ENCODE measurements at places on chromosomes 12 and 14. TPM values are rescaled to one million over a fixed set of nuclear protein-coding genes. Genes with fewer than 3 reads are reported as not detected.

The KERA gene
- total RNA-seq = not detected

- no peaks in the 10 kb centered on the region for H3K36me3 ChIP-seq
- no peak overlapping the region for H3K27ac ChIP-seq
- no peaks in the 10 kb centered on the region for H3K27me3 ChIP-seq
- no peak for DNase-seq
- H3K4me3 ChIP-seq = no peak overlapping the region
These were observed 83.7 kb downstream of the TMTC3 start for GRCh38 chr12:88225776-88226175.

GRCh38 chr12:52631676-52632459 is 13.5 kb upstream of the KRT73 start:
- DNase-seq = no peak
- H3K27me3 ChIP-seq = peaks cover 8% of the 10 kb centered on the region
- no peaks in the 10 kb centered on the region for H3K36me3 ChIP-seq
- H3K4me3 ChIP-seq = no peak overlapping the region
- H3K4me1 ChIP-seq = no peaks in the 10 kb centered on the region

GRCh38 chr14:98391061-98391460 is 880.9 kb downstream of the BCL11B start:
- no peaks in the 10 kb centered on the region for H3K4me1 ChIP-seq
- H3K27me3 ChIP-seq = no peaks in the 10 kb centered on the region
- no peak for DNase-seq
- H3K36me3 ChIP-seq = no peaks in the 10 kb centered on the region
- H3K4me3 ChIP-seq = no peak overlapping the region

GRCh38 chr14:46490238-46490685 is 161.3 kb downstream of the RPL10L start:
- H3K4me3 ChIP-seq = no peak overlapping the region
- no peaks in the 10 kb centered on the region for H3K27me3 ChIP-seq
- H3K4me1 ChIP-seq = no peaks in the 10 kb centered on the region
- H3K27ac ChIP-seq = no peak overlapping the region
- peak; percentile 55 for DNase-seq

DNA sequence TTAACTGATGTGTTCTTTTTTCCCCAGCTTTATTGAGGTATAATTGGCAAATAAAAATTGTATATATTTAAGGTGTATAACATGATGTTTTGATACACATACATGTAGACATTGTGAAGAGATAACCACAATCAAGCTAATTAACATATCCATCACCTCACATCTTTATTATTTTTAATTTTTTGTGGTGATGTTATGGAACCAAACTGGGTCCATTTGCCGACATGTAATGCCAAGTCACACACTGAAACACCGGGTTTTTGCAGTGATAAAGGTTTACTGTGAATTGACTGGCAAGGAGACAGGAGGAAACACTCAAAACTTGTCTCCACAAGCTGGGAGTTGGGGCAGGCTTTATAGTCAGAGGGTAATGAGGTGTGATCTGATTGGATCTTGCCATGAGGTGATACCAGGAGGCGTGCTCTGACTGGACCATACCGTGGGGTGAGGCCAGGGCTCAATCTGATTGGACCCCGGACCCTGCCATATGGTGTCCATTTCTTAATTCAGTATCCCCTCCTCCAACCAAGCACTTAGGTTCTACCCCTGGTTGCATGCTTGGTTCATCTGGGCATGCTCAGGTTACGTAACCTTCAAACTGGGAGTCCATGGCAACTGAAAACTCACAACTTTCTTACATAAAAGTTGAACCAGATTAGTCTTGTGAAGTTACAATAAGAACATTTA is 11.8 kb upstream of the WSCD2 start:
- no peaks in the 10 kb centered on the region for H3K27me3 ChIP-seq
- no peaks in the 10 kb centered on the region for H3K36me3 ChIP-seq
- H3K4me3 ChIP-seq = no peak overlapping the region
- H3K27ac ChIP-seq = no peak overlapping the region

DNA sequence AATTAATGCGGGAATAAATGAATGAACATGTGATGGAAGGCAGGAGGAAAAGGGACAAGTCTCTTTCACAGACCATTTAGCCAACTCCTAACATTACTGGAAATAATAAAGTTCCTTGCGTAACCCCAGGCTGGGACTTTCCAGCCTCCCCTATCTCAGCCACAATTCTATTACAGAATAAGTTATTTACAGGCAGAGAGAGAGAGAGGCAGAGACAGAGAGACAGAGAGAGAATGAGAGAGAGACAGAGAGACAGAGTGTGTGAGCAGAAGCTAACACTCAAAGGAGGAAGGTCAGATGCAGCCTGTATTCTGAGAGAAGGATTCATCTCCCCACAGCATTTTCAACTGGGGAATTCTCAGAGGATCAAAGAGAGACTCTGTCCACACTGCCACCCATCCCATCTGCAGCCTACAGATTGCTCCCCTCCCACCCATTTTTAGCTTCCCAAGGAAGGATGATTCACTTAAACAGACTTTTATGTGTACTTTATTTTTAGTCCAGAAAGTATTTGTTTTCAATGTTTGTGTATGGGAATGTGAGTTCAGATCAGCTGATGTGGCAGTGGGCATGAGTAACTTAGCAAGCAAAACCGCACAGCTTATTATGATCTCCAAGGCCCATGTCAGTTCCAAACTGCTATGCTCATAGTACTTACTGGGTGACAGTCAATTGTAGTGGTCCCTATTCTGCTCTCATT is 165.7 kb downstream of the CAND1 start:
- H3K27me3 ChIP-seq = no peaks in the 10 kb centered on the region
- no peaks in the 10 kb centered on the region for H3K4me1 ChIP-seq
- no peaks in the 10 kb centered on the region for H3K36me3 ChIP-seq

The POTEG gene
- not detected for total RNA-seq

GRCh38 chr14:94821705-94822104 is 51.8 kb upstream of the GSC start:
- no peaks in the 10 kb centered on the region for H3K36me3 ChIP-seq
- no peak for DNase-seq
- no peak overlapping the region for H3K4me3 ChIP-seq
- H3K4me1 ChIP-seq = no peaks in the 10 kb centered on the region
- no peak overlapping the region for H3K27ac ChIP-seq
- H3K27me3 ChIP-seq = no peaks in the 10 kb centered on the region

DNA sequence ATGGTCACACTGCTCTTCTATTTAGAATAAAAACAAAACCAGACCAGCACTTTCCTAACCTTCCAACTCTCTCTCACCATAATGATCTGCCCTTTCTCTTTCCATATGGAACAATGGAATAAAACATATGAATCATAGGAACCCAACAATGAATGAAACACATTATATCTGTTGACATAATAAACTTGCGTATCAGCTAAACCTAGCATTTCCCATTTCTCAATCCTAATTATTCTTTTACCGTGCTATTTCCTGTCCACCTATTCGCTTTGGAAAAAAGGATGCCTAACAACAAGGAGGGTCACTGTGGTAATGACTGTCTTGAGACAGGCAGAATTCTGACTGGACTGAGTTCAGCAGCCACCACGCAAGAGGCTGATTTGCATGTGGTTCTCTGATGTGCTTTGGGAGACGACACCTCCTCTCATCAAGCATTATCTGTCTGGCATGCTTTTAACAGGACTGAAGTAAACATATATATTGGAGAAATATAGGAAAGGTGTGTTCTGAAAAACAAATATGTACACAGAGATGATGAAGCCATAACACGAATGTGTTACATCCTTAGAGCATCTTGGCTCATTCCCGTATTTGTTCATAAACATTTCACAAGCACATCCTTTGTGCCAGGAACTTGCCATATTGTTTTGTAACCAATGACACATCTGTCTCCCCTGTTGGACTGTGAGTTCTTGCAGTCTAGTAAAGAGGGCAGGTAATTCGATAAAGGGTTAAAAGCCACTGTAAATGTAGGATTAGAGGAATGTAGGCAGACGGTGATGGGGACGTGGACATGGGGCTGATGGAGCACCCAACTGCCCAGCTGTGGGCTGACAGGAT is 87.7 kb downstream of the PTPRB start:
- H3K27me3 ChIP-seq = no peaks in the 10 kb centered on the region
- peaks cover 44% of the 10 kb centered on the region for H3K36me3 ChIP-seq
- peaks cover 38% of the 10 kb centered on the region for H3K4me1 ChIP-seq

DNA sequence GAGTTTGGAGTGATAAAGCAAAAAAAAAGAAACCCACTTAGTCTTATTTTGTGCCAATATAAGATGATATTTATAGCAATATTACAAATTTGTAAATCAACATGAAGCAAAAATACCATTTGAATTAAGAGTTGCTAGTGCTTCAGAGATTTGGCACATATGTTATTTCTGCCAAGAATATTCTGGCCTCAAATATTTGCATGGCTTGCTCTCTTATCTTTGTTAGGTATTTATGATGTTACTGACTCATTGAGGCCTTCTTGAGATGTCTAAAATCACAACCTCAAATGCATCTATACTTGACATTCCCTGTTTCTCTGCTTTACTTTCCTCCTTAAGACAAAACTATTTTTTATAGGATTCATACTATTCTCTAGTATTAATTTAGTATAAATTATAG is 301.5 kb downstream of the NELL2 start:
- no peak overlapping the region for H3K4me3 ChIP-seq
- H3K27ac ChIP-seq = no peak overlapping the region
- H3K27me3 ChIP-seq = no peaks in the 10 kb centered on the region
- no peak for DNase-seq
- no peaks in the 10 kb centered on the region for H3K4me1 ChIP-seq

DNA sequence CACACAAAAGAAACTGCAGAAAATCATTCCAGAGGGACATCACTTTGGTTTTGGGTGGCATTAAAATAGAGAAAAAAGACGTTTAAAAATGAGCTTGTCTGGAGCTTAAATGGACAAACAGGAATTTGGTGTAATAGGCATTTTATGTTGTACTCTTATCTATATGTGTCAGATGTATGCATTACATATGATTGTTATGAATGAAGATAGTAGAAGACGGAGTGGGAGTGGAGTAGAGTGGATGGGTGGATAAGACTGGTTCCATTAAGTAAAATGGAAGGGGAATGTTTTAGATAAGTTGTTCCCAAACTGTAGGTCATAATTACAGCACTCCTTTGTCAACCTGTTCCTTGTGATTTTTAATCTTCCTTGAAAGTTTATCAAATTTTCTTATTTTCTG is 1.9 kb downstream of the CCDC91 start:
- H3K36me3 ChIP-seq = no peaks in the 10 kb centered on the region
- DNase-seq = no peak
- H3K4me3 ChIP-seq = no peak overlapping the region
- no peak overlapping the region for H3K27ac ChIP-seq
- H3K27me3 ChIP-seq = no peaks in the 10 kb centered on the region

DNA sequence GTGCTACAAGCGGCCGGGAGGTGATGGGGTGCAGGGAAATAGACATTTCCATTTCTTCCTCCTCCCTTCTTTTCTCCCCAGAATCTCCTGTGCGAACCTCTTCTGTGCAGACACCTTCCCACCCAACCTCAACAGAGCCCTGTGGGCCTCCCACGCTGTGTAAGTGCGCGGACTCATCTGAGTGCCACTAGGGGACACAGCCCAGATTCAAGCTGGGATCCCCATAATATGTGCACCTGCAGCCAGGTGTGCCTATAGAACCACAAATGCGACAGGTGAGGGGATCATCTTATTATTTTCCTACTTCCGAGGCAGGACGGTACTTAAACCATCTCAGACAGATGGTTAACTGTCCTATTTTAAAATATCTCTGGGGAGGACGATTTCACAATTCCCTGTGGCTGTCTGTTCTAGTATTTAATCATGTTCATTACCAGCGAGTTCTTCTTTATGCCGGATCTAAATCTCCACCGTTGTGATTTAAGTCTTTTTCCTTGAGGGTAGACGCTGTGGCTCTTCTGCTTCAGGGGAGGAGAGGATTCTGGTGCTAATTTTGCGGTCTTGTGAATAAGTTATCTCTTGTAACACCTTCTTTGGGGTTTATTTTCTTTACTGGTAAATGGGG is 17.2 kb upstream of the CACNA1C start:
- no peaks in the 10 kb centered on the region for H3K36me3 ChIP-seq
- no peak overlapping the region for H3K27ac ChIP-seq
- H3K4me1 ChIP-seq = peaks cover 2% of the 10 kb centered on the region
- H3K27me3 ChIP-seq = peaks cover 12% of the 10 kb centered on the region
- DNase-seq = no peak

GRCh38 chr12:96786791-96787190 is 120.3 kb upstream of the NEDD1 start:
- H3K27me3 ChIP-seq = no peaks in the 10 kb centered on the region
- no peak overlapping the region for H3K4me3 ChIP-seq
- H3K36me3 ChIP-seq = no peaks in the 10 kb centered on the region
- no peak overlapping the region for H3K27ac ChIP-seq
- H3K4me1 ChIP-seq = no peaks in the 10 kb centered on the region
- no peak for DNase-seq

Measured in endothelial cell of umbilical vein (primary cell).